ENCODE measurements at places on chromosomes 13 and 19. TPM values are rescaled to one million over a fixed set of nuclear protein-coding genes. Genes with fewer than 3 reads are reported as not detected.

The IL17D gene
- 0.54 TPM for total RNA-seq

The SERTM1 gene
- total RNA-seq: not detected

The CA11 gene
- 13.0 TPM for total RNA-seq

- DNase-seq: no peak
- no peaks in the 10 kb centered on the region for H3K4me1 ChIP-seq
- H3K27ac ChIP-seq: no peak overlapping the region
- peaks cover 6% of the 10 kb centered on the region for H3K27me3 ChIP-seq
- H3K4me3 ChIP-seq: no peak overlapping the region
Measured at GRCh38 chr13:108859197-108860012, 230.0 kb downstream of the MYO16 start.

GRCh38 chr19:9627856-9628255, 6.8 kb upstream of the ZNF561 start:
- no peak overlapping the region for H3K27ac ChIP-seq
- no peaks in the 10 kb centered on the region for H3K27me3 ChIP-seq
- peaks cover 9% of the 10 kb centered on the region for H3K36me3 ChIP-seq
- peaks cover 6% of the 10 kb centered on the region for H3K4me1 ChIP-seq

DNA sequence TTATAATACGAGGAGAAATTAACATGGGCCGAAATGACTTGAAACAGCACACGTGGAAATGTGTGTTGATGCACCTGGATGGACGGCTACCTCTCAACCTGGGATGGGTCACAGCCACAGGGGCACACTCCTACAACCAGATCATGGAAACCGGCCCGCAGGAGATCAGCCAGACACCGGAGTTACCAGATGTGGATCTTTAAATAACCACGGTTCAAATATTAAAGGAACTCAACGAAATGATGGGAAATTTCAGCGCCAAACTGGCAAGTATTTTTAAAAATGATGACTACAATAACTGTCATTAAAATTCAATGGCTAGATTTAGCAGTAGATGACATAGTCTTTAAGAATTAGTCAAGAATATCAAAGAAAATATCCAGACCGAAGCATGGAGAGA, 166.9 kb upstream of the GPR12 start:
- DNase-seq: no peak
- no peaks in the 10 kb centered on the region for H3K4me1 ChIP-seq
- no peak overlapping the region for H3K27ac ChIP-seq
- H3K36me3 ChIP-seq: no peaks in the 10 kb centered on the region

- no peak for DNase-seq
- H3K27me3 ChIP-seq: no peaks in the 10 kb centered on the region
- no peaks in the 10 kb centered on the region for H3K36me3 ChIP-seq
- H3K4me3 ChIP-seq: no peak overlapping the region
Measured at GRCh38 chr19:56136362-56136761, 4.7 kb upstream of the ZNF444 start.

- no peaks in the 10 kb centered on the region for H3K27me3 ChIP-seq
- peaks cover 19% of the 10 kb centered on the region for H3K4me1 ChIP-seq
- DNase-seq: no peak
- H3K27ac ChIP-seq: no peak overlapping the region
- H3K36me3 ChIP-seq: no peaks in the 10 kb centered on the region
Measured at GRCh38 chr13:99652141-99652540, 150.9 kb downstream of the TM9SF2 start.

GRCh38 chr19:41586064-41586463, 10.1 kb downstream of the CEACAM21 start:
- H3K27me3 ChIP-seq: no peaks in the 10 kb centered on the region
- no peak overlapping the region for H3K27ac ChIP-seq
- H3K4me3 ChIP-seq: no peak overlapping the region

GRCh38 chr13:89205856-89206520, 1534.8 kb downstream of the SLITRK5 start:
- H3K4me1 ChIP-seq: no peaks in the 10 kb centered on the region
- DNase-seq: no peak
- H3K36me3 ChIP-seq: no peaks in the 10 kb centered on the region

- peaks cover 3% of the 10 kb centered on the region for H3K4me1 ChIP-seq
- H3K27me3 ChIP-seq: no peaks in the 10 kb centered on the region
- DNase-seq: no peak
- H3K27ac ChIP-seq: no peak overlapping the region
Measured at GRCh38 chr19:17564781-17565180, 9.3 kb downstream of the COLGALT1 start.

DNA sequence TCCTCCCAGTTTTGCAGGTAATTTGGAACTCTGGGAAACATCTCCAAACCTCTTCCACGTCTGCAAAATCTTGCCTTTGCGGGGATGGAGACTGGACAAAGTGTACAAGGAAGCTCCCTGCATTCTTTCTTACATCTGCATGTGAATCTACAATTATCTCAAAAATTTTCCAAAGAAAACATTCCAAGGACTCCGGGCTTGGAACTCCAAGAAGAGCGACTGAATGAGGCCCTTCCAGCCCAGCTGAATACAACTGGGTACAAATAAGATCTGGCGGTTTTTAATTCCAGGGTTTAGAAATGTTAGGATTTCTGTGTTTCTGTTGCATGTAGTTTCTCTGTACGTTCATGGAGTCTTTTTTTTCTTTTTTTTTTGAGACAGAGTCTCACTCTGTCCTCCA, 28.5 kb downstream of the EXOC3L2 start:
- DNase-seq: no peak
- peaks cover 37% of the 10 kb centered on the region for H3K27me3 ChIP-seq
- no peak overlapping the region for H3K4me3 ChIP-seq
- no peaks in the 10 kb centered on the region for H3K4me1 ChIP-seq
- H3K36me3 ChIP-seq: no peaks in the 10 kb centered on the region

- no peaks in the 10 kb centered on the region for H3K27me3 ChIP-seq
- H3K36me3 ChIP-seq: peaks cover 2% of the 10 kb centered on the region
- no peak overlapping the region for H3K4me3 ChIP-seq
- H3K4me1 ChIP-seq: peaks cover 42% of the 10 kb centered on the region
Measured at GRCh38 chr13:40368127-40368891, 298.1 kb downstream of the FOXO1 start.

DNA sequence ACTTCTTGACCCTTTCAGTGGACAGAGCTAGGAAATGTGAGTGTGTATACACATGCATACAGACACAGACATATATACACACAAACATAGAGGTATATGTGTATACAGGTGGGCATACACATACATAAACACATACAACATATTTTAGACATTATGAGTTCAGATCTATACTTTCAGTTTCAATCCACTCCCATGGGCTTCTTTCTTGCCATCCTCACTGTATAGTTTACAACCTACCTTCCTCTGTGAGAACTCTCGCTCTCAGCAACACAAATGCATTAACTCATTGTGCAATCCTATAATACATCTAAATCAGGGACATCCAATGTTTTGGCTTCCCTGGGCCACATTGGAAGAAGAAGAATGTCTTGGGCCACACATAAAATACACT, 21.2 kb upstream of the SCEL start:
- H3K36me3 ChIP-seq: no peaks in the 10 kb centered on the region
- no peak for DNase-seq
- H3K4me1 ChIP-seq: peaks cover 10% of the 10 kb centered on the region
- no peak overlapping the region for H3K27ac ChIP-seq
- H3K27me3 ChIP-seq: no peaks in the 10 kb centered on the region
- H3K4me3 ChIP-seq: no peak overlapping the region

- peak overlapping the region; percentile 70 for H3K27ac ChIP-seq
- H3K4me1 ChIP-seq: peaks cover 28% of the 10 kb centered on the region
- peaks cover 9% of the 10 kb centered on the region for H3K36me3 ChIP-seq
- no peaks in the 10 kb centered on the region for H3K27me3 ChIP-seq
Measured at GRCh38 chr19:8397271-8397670, 7.1 kb downstream of the RAB11B start.
